Right renal cortex interstitium (tissue), 3 donors: ENCODE measurements at places on chromosomes 6 and 20. TPM values are rescaled to one million over a fixed set of nuclear protein-coding genes. Genes with fewer than 3 reads are reported as not detected.

The ZNF512B gene
- 21.8 TPM for polyA plus RNA-seq

- no peak for DNase-seq
These were observed 402.9 kb upstream of the RUNX2 start for GRCh38 chr6:44925100-44925739.

DNA sequence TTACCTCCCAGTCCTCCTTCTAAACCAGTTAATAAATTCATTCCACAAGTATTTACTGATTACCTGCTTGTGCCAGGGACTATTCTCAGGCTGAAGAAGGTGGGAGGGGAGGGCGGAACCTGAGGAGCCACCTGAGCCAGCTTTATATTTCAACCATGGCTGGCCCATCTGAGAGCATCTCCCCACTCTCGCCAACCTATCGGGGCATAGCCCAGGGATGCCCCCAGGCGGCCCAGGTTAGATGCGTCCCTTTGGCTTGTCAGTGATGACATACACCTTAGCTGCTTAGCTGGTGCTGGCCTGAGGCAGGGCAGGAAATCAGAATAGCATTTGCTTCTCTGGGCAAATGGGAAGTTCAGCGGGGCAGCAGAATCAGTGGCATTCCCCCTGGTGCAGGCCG lies 4.9 kb upstream of the AAR2 start:
- DNase-seq: no peak

The TMEM239 gene
- polyA plus RNA-seq: not detected

The ERMARD gene
- polyA plus RNA-seq: 39.4 TPM
